ENCODE measurements at places on chromosomes 1 and 21.
A peak's percentile ranks its signal among the peaks of the same experiment; 100 is the strongest.

GRCh38 chr1:234262754-234263105 lies 110.5 kb upstream of the COA6 start:
- DNase-seq = no peak

- DNase-seq = no peak
These were observed 31.2 kb upstream of the SYNC start for GRCh38 chr1:32733582-32734321.

DNA sequence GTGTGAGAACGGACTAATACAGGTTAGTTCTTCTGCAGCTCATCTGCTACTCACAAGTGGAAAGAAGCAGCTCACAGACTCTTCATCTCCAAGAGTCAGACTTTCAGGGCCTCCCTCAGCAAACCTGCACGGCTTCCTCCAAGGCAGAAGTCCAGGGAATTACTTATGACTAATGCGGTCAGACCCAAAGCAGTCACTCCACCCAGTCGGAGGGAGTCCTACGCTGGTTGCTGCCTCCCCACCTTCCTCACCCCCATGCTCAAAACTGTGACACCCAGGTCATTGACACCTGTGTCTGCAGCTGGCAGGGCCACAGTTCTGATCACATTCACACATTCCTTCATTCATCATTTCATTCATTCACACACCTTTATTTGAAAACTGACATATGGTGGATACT lies 38.4 kb upstream of the PRDM2 start:
- DNase-seq = no peak

DNA sequence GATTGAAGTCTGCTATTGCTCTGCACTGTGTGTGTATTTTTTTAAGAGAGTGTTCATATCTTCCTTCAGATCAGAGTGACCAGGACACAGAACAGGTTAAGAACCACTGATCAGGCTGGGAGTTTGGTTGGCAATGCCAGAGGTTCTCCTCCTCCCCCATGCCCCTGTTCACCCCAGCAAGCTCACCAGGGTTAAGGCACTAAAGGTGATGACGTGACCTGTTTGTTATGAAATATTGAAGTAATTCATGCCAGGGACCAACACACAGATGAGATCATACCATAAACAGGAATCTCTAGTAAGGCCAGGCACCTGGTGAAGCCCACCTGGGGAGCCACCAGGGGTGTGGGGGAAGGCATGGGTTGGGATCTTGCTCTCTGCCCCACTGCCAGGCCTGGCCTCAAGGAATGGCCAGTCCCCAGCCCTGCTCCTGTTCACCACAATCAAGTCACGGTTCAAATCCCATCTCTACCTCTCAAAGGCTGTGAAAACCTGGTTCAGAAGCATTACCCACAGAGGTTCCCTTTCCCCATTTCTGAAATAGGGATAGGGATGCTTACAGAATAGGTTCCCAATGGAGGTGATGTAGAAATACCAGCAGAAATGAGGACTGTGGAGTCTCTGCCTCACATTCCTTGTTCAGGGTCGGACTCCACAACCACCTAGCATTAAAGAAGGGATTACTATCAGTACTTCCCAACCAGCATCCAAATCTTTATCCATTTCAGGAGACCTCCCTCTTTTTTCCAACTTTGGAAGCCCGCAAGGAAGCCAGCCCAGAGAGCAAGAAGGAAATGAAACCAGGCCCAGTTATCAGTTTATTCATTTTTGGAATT lies 2.4 kb downstream of the ID3 start:
- DNase-seq = no peak

- DNase-seq = peak; percentile 53
These were observed 79.0 kb upstream of the NFASC start for GRCh38 chr1:204791453-204792353.

DNA sequence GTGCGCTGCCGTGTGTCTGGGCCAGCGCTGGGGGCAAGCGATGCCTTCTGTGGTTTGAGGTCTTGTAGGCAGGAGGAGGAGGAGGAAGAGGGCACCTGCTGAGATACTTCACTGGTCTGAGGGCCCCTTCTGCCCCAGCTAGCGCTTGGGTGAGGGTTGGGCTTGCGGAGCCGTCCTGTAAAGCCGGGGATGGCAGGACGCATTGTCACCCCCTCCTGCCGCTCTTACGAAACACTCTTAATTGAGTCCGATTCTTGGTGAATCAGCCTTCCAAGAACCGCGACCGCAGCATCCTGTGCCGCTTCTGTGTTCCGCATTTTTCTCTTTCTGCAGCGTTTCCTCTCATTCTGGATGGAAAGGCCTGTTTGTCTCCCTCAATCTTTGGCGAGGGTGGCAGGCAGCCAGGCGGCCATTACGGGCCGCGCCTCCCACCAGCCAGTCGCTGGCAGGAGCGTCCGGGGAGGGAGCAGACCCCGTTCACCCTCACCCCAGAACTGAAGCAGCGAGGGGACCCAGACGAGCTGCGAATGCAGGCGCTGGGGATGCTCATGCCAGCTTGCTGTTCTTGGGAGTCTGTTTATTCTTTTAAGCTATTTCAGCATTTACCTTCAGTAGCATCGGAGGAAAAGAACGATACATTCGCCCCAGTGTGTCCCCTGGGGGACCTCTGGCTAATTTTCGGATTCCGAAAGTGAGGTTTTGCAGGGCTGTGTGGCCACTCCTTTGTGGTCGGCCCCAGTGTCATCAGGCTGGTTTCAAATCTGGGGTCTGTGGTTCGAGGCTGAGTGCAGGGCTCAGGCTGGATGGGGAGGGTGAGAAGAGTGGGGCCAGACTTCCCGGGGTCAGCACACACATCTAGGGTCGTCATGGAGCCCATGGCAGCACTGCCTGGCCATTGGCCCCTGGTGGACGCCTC lies 62.7 kb downstream of the SKI start:
- no peak for DNase-seq

DNA sequence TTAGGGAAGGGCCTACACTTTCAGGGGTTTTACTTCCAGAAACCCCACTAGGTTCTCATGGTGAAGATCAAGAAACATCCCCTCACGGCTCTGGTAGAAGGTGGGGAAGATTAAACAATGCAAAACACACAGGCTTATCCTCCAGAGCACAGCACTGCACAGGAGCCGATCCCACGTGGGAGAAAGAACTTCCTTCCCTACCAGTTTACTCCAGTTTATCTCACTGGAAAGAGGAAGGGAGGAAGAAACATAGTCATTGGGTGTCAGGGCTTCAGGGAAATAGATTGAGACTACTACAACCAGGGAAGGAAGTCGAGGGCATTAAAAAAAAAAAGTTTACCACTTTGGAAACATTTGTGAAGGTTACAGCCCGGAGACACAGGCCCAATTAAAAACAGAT lies 164.4 kb downstream of the NTPCR start:
- no peak for DNase-seq

DNA sequence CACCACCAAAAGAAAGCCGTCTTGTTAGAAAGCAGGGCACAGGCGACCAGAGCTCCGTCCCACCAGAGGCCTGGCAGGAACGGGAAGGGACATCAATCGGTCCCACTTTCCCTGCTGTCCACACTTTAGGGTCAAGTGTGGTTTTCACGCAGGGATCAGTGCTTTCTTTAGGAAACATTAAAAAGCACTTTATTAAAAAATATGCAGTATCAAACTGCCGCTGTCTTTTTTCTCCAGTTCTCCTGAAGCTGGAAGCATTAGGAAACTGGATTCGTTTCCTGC lies 437 bp downstream of the IFNLR1 start:
- no peak for DNase-seq

DNA sequence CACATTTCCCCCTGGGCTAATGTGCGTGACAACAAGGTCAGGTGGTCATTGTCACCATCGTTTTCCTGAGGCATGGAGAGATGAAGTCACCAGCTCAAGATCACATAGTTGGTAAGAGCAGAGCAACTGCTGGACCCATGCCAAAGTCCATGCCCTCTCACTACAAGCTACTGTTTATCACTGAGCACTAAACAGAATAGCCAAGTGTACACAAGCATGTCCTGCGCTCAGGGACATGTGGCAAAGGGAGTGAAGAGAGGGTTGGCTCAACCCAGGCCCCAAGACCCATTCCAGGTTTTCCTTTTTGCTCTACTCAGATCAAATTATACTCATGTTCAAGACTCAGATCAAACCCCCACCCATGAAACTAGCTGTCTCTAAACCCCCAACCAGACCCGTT lies 20.8 kb downstream of the LRRC52 start:
- DNase-seq = peak; percentile 40

DNA sequence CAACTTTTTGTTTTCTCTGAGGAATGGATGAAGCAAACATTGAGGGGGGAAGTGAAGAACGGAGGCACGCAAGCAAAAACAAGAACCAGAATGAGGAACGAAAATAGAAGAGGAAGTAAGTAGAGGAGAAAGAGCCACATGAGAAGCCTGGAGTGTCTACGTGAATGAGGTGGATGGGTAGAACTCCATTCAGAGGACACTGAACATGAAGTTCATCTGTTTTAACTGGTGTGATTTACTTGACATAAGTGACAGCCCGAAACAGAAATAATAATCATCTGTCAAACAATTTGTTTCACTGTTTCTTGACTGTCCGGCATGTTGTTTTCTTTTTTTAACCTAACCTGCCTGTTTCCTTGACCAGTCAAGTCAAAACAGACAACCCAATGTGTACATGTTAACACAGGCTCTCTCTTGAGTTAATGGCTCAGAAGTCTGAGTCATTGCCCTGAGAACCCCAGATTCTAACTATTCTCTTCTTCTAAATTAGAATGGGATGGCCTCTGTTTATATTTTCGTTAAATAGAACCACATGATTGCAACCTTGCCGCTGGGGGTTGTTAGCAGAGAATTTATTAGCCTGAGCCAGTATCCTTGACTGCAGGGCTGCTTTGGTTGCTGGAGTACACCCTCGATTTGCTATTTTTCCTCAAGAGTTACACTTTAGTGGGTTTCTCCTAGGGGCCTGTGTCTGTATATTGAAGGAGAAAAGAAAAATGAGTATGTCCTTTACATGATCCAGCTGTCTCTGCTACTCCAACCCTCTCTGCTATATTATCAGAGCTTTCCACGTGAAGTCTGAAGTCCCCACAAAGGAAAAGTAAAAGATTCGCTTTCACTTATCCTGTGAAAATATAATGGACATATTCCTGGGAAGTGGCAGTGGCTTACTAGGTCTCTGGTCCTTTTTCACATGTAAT lies 151.7 kb downstream of the ZC3H11B start:
- no peak for DNase-seq

GRCh38 chr1:53552981-53553733 lies 94.0 kb downstream of the DMRTB1 start:
- no peak for DNase-seq

GRCh38 chr1:177287994-177288393 lies 117.2 kb downstream of the BRINP2 start:
- no peak for DNase-seq

- DNase-seq = no peak
These were observed 46.4 kb downstream of the TTC39A start for GRCh38 chr1:51283979-51284378.

DNA sequence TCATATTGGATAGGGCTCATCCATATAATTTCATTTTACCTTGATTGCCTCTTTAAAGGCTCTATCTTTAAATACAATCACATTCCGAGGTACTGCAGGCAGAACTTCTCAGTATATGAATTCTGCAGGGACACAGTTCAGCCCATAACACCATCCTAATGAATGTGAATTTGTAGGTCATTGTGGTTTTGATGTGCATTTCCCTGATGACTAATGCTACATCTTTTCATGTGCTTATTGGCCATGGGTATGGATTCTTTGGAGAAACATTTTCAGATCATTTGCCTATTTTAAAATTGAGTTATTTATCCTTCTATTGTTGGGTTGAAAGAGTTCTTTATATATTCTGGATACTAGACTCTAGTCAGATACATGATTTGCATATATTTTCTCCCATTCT lies 9.6 kb upstream of the RPS6KC1 start:
- DNase-seq = no peak

- no peak for DNase-seq
These were observed 53.3 kb upstream of the SYT14 start for GRCh38 chr1:209884665-209885117.

DNA sequence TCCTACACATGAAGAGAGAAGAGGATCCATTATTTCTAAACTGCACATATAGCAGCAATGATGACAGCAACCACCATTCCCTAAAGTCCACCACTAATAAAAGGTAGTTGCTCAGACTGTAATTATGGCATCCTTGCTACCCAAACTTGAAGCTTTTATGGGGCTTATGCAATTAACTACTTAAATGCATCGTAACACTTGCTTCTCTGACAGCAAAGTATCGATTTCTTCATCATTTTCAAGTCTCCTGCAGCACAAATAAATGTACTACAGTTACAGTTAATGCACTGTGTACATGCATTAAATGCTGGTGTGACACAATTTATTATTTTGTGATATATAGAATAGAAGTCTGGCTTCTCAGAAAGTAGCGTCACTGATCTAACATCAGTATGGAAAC lies 241.7 kb downstream of the USH2A start:
- DNase-seq = no peak

DNA sequence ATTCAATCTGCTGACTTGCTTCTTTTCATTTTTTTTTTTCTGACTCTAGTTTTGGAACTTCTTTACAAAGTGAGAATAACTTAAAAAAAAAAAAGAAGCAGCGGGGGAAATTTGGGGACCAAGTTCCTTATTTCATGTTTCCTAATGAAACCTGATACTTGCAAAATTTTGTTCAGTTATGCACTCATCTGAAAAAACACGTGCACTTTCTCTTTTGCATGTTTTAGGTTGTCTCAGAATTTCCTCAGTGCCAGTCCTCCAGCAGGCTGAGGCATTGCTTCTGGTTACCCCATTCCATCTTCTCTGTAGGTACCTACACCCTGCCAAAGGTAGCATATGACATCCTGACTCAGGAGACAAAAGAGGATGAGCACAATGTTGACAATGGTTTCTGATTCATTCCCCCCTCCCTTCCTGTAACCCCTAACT lies 299.7 kb downstream of the GRIK1 start:
- DNase-seq = no peak

- DNase-seq = no peak
These were observed 5.4 kb downstream of the NECTIN4 start for GRCh38 chr1:161083748-161084596.

GRCh38 chr1:46013581-46013980 lies 118.8 kb downstream of the PIK3R3 start:
- DNase-seq = no peak

DNA sequence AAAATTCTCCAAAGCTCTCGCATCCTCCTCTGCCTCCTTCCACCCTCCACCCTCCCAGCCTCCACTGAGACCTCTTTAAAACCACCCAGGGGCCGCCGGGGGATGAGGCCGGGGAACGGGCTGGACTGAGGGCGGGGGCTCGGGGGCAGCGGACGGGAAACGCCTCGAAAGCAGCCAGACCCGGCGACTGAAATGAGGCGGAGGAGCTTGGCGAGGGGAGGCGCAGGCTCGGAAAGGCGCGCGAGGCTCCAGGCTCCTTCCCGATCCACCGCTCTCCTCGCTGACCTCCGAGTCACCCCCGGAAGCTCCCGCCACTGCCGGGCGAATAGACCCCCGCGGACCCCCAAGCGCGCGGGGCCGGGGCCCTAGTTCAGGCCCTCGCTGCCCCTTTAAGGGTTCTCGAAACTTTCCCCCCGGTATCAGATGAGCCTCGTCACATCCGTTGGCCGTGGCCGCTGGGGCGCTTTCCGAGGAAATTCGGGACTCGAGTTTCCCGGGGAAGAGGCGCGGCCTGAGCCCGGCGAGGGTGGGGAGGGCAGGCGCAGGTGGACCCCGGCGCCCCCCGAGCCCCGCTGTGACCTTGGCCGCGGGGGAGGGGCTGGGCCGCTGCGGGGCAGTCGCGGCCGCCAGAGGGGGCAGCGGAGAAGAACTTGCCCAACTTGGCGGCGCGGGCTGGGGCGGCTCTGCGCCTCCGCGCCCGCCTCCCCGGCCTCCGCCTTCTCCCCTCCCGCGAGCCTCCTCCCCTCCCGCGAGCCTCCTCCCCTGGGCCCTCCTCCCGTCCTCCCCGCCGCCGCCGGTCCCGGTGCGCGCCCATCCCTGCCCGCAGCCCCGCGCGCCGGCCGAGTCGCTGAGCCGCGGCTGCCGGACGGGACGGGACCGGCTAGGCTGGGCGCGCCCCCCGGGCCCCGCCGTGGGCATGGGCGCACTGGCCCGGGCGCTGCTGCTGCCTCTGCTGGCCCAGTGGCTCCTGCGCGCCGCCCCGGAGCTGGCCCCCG lies at the start of gene BACE2:
BACE2 (plus strand) TSS at position 813 of the 995 bp plus-strand sequence; CDS start at position 917, 104 bp downstream.
- DNase-seq = peak; percentile 21

Data from DMS153 (cell line).